ENCODE measurements at places on chromosomes 7 and 10.

DNA sequence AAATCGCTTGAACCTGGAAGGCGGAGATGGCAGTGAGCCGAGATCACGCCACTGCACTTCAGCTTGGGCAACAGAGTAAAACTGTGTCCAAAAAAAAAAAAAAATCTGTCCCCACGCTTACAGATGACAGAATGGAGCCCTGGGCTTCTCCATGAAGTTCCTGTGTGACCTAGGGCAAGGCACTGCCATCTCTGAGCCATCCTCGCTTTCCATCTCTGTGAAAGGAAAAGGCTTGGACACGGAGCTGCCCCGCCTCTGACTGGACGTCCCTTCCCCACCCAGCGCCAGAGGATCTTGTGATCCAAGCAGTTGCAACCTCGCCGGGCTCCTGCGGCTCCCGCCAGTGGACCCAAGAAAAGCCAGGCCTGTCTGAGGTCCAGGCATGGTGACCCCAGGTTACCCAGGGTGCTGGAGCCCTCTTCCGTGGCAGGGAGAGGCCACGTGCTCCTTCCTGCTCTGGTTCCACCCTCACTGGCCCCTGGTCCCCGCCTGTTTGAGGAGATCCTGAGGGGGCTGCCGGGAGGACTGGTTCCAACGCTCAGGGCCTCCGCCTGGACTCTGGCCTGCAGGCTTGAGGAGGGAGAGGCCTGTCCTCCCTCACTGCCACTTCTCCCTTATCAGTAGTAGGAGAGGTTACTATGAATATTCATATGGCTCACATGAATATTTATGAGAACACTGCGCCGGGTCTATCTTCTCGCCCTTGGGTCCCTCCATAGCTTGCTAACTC is 25.6 kb upstream of the ELFN1 start:
- H3K27ac ChIP-seq: no peak overlapping the region
- peaks cover 28% of the 10 kb centered on the region for H3K27me3 ChIP-seq
- no peak for DNase-seq

GRCh38 chr7:84912993-84913635 is 273.7 kb downstream of the SEMA3D start:
- H3K27ac ChIP-seq: no peak overlapping the region
- H3K36me3 ChIP-seq: no peaks in the 10 kb centered on the region
- no peaks in the 10 kb centered on the region for H3K4me1 ChIP-seq
- H3K4me3 ChIP-seq: no peak overlapping the region
- no peak for DNase-seq
- H3K27me3 ChIP-seq: no peaks in the 10 kb centered on the region

- no peak for DNase-seq
- H3K27me3 ChIP-seq: no peaks in the 10 kb centered on the region
- H3K27ac ChIP-seq: no peak overlapping the region
- no peak overlapping the region for H3K4me3 ChIP-seq
- H3K36me3 ChIP-seq: no peaks in the 10 kb centered on the region
These were observed 185.7 kb upstream of the FZD8 start for GRCh38 chr10:35827783-35828182.

DNA sequence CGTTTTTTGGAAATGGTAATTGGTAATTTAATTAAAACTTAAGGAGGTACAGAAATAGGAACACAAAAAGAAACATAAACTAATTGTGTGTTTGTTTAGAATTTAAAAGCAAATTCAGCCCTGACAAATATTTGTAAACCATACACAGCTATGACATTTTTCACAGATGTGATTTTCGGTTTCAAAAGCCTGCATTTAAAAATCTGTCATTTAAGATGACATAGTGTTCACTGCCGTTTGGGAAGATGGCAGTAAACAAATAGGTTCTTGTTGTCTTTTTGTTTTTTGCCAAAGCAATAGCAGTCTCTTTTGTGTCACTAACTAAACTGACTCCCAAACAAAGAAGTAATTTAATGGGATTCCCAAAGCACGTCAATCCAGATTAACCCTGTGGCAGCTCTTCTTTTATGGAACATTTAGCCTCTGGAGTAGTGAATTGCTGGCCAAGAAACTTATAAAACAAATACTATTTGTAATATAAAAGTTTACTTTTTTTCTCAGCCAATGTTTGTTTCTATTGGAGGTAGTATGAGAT is 697.6 kb downstream of the PHTF2 start:
- no peaks in the 10 kb centered on the region for H3K27me3 ChIP-seq
- no peaks in the 10 kb centered on the region for H3K4me1 ChIP-seq
- H3K36me3 ChIP-seq: no peaks in the 10 kb centered on the region
- no peak overlapping the region for H3K27ac ChIP-seq

- H3K4me1 ChIP-seq: no peaks in the 10 kb centered on the region
- H3K4me3 ChIP-seq: no peak overlapping the region
- no peaks in the 10 kb centered on the region for H3K27me3 ChIP-seq
These were observed 36.2 kb downstream of the LARP4B start for GRCh38 chr10:895324-895723.

DNA sequence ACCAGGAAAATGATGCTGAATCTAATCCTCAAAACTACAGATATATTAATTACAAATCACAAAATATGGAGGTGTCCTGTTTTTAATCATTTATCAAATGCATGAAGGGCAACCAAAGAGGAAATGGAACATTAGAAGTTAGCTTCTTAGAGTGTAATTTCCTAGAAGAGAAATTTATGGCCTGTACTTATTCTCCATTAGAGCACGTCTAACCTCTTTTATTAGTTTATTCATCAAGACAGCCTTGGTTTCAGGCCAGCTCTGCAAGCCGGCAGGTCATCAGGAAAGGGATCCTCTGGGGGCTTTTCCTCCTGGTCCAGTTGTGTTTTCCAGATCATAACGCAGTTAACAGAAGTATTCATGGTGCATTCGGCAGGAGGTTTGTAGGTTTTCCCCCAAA is 517.6 kb downstream of the KCNMA1 start:
- no peak for DNase-seq
- no peaks in the 10 kb centered on the region for H3K27me3 ChIP-seq
- peaks cover 5% of the 10 kb centered on the region for H3K4me1 ChIP-seq
- H3K27ac ChIP-seq: no peak overlapping the region

GRCh38 chr10:121597504-121598262 is 561 bp downstream of the FGFR2 start:
- peak overlapping the region; percentile 6 for H3K27ac ChIP-seq
- H3K27me3 ChIP-seq: no peaks in the 10 kb centered on the region
- H3K36me3 ChIP-seq: no peaks in the 10 kb centered on the region
- no peaks in the 10 kb centered on the region for H3K4me1 ChIP-seq
- no peak for DNase-seq

GRCh38 chr10:4121502-4122380 is 336.7 kb upstream of the KLF6 start:
- DNase-seq: no peak
- H3K36me3 ChIP-seq: no peaks in the 10 kb centered on the region
- no peaks in the 10 kb centered on the region for H3K4me1 ChIP-seq
- H3K27ac ChIP-seq: no peak overlapping the region
- H3K27me3 ChIP-seq: no peaks in the 10 kb centered on the region

DNA sequence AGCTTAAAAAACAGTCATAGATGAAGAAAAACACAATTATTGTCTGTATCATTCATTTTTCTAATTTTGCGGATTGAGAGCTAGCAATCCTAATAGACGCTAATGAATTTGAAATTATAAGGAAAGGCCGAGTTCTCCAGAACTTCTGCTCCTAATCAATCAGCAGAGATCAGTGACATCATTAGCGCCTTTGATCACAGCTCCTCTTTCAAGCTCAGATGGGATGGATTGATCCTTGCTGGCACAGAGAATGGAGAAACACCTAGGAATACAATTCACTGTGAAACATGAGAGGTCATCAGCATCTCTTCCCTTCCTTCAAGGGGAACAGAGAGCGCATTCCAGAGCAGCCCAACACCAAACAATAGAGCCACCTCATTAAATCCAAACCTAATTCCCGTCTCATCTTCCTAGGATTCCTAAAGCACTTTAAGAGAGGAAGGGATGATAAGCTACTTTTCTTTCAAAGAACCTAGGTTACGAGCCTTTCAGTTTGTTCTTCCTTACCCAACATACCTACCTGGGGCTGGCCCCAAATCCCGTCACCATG is 24.4 kb downstream of the GLI3 start:
- H3K27me3 ChIP-seq: no peaks in the 10 kb centered on the region
- H3K4me1 ChIP-seq: no peaks in the 10 kb centered on the region
- H3K36me3 ChIP-seq: peaks cover 3% of the 10 kb centered on the region
- no peak for DNase-seq
- no peak overlapping the region for H3K27ac ChIP-seq
- H3K4me3 ChIP-seq: no peak overlapping the region

DNA sequence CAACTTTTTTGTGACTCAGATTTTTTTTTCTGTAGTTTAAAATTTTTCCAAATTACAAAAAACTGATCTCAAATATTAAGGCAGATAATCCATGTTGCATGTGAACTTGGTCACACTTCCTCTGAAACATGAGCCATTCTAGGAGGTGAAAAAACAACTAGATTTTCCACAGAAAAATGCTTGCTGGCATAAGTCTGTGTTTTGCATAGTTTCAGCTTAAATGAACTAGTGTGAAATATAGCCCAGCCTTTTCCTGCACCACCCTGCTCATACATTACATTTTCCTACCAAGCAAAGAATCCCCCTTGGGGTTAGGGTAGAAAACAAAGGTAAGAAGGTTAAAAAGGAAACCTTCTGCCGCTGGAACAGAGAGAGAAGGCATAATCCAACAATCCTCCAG is 48.2 kb downstream of the SLC25A13 start:
- H3K27ac ChIP-seq: no peak overlapping the region
- no peak for DNase-seq
- no peak overlapping the region for H3K4me3 ChIP-seq

DNA sequence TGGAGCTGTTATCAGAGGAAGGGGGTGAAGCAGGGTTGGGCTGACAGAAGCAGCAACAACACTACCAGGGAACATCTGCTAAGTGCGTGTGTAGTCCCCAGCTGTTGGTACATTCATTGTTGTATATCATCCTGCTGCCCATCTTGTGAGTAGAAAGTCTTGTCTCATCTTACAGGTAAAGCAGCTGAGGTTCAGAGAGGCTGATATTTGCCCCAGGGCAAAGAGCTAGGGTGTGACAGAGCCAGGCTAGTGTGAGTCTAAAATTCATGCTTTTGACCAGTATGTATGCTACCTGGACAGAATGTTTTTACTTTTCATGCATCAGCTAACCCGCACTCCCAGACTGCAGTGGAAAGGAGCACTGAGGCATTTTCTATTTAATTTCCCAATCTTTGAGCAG is 221.6 kb downstream of the STK31 start:
- no peak for DNase-seq
- H3K27me3 ChIP-seq: no peaks in the 10 kb centered on the region
- no peaks in the 10 kb centered on the region for H3K36me3 ChIP-seq
- no peak overlapping the region for H3K4me3 ChIP-seq
- no peaks in the 10 kb centered on the region for H3K4me1 ChIP-seq
- H3K27ac ChIP-seq: no peak overlapping the region

DNA sequence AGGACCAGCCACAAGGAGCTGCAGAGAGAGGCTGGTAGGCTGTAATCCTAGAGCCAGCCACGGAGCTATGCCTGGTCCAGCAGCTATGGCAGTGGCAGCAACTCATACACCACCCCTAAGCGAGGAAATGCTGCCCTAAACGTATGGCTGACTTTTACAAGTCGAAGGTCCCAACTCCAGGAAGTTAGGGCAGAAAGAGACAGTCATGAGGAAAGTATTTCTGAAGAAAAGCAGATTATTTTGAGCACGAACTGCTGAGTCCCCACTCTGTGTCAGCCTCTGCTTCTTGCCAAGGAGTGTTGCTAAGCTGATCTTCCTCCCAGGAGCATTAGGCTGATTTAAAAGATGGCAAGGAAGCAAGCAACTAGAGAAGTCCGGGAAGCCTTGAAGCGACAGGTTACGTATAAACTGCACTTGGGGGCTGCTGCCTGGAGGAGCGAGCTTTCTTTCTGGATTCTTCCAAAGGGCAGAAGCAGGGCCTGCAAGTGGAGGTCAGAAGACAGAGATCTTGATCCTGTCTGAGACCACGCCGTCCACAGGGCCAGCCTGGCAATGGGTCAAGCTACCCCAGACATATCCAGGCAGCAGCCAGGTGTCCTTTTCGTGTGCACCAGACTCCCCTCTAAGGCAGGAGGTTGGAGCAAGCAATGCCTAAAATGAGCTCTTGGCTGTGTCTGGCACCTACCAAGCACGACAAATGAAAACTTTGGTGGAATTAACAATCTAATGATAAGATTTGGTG is 39.4 kb downstream of the PLXNA4 start:
- peaks cover 20% of the 10 kb centered on the region for H3K27me3 ChIP-seq
- H3K4me1 ChIP-seq: no peaks in the 10 kb centered on the region
- no peaks in the 10 kb centered on the region for H3K36me3 ChIP-seq
- H3K4me3 ChIP-seq: no peak overlapping the region

DNA sequence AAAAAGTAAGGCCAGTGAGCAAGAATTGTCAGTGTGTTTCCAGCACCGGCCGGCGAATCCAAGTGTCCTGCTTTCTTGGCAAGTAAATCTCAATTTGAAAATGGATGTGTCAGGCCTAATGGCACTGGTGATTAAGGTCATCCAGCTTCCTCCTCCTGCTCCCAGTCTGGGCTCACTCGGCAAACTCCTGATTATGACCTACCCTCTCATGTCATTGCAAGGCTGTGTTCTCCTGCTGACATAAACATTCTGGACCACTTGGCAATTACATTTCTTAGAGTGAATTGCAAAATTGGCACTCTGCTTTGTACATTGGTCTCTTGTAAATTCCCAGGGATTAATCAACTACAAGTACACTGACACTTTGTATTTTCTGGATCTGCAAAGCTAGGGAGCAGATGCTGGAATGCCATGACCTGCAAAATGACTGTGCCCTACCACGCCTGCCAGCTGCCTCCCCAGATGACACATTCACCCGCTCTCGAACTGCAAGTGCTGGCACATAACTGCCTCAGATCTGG is 473.8 kb downstream of the KIF20B start:
- H3K27me3 ChIP-seq: no peaks in the 10 kb centered on the region
- H3K4me1 ChIP-seq: peaks cover 28% of the 10 kb centered on the region
- no peak overlapping the region for H3K4me3 ChIP-seq
- peak overlapping the region; percentile 49 for H3K27ac ChIP-seq

- no peak for DNase-seq
- no peaks in the 10 kb centered on the region for H3K27me3 ChIP-seq
- no peaks in the 10 kb centered on the region for H3K4me1 ChIP-seq
- no peak overlapping the region for H3K4me3 ChIP-seq
- peaks cover 47% of the 10 kb centered on the region for H3K36me3 ChIP-seq
These were observed 19.9 kb downstream of the FBXW4 start for GRCh38 chr10:101675115-101675514.

Data from RWPE2 (cell line).